ENCODE measurements at places on chromosomes 12 and 14.

DNA sequence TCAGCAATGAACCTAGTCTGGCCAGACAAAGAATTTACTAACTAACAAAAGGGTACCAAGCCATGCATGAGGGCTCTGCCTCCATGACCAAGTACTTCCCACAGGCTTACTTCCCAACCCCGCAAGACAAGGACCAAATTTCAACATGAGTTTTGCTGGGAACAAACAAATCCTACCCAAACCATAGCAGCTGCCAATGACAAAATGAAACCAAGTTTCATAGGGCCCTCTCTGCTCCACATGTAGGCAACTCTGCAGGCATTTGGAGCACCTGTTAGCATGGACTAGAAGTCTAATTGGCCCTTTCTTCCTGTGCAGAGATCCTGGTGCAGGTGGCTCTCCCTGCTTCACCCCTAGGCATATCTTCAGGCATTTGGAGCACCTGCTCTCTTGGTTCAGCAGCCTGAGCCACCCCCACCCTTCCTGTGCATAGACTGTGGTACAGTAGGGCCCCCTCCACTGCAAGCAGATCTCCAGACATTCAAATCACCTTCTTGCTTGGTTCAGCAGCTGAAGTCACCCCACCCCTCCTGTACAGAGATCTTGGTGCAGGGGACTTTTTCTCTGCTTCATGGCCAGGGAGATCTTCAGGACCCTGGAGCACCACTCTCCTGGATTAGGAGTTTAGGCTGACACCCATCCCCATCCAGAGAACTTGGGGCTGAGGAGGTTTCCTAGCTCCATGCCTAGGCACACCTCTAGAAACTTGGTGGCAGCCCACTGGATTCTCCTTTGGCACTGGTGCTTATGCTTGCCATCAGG lies 308.7 kb downstream of the RPAP3 start:
- DNase-seq = no peak

- DNase-seq = no peak
Observed at GRCh38 chr14:63939006-63939270, 86.1 kb downstream of the SYNE2 start.

DNA sequence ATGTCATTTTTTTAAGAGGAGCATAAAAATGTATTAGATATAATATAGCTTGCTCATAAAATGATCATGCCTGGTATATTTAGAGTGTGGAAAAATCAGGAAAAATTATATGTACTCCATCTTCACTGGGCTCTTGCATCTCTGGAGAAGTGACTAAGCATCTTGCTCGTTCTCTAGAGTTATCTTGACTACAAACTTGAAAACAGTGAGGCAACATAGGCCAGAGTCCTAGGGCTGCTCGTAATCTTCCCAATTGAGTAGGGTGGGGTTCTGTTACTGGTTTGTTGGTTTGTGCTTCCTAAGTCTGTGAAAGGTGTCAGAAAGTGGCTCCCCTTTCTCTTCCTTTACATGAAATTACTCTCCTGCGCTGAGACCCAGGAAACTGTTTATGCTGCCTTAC lies 46.2 kb downstream of the AACS start:
- peak; percentile 16 for DNase-seq

GRCh38 chr12:92426332-92426731 lies 276.5 kb upstream of the PLEKHG7 start:
- no peak for DNase-seq

DNA sequence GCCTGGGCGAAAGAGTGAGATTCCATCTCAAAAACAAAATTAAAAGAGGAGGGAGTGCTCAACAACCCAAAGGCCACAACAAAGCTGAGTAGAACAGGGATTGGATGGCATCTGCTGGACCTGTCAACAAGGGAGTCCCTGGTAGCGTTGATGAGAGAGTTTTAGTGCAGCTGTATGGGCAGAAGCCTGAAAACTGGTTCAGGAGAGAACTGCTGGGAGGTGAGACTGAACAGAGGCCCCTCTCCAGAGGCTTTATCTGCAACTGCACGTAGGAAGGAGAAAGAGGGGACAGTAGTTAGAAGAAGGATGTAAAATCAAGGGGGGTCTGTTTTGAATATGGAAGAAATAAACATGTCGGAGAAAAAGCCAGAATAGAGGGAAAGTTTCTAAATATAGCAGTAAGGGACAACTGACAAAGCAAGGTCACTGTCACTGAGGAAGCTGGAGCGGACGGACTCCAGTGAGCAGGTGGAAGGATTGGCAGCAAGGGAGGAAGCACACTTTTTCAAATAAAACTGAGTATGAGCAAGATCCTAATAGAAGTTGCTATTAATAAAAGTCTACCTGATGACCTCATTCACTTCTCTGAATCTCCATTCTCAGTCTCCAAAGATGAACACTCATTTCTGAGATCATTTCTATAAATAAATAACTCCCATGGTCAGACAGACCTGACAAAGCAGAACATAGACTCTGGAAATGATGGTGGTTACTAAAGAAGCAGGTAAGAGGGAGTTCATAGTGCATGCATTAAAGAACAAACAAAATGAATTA lies 11.8 kb upstream of the ATF1 start:
- no peak for DNase-seq

- no peak for DNase-seq
Observed at GRCh38 chr12:123973552-123974341, 732 bp downstream of the ZNF664 start.

- no peak for DNase-seq
Observed at GRCh38 chr12:114444422-114445279, 38.7 kb upstream of the TBX5 start.

DNA sequence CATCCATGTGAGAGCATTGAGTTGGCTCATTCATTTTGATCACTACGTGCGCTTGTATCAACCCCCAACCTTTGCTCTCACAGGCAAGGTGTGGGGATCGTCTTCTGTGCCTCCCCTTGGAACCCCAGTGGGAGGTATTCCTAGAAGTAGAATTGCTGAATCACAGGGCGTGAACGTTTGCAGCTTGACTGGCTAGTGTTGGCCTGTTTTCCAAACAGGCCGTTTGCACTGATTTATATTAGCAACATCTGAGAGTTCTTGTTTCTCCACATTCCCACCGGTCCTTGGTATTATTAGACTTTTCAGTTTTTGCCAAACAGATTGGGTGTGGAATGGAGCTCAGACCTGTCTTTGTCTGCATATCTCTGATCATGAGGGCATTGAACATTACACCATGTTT lies 288.6 kb upstream of the PWP1 start:
- DNase-seq = no peak

DNA sequence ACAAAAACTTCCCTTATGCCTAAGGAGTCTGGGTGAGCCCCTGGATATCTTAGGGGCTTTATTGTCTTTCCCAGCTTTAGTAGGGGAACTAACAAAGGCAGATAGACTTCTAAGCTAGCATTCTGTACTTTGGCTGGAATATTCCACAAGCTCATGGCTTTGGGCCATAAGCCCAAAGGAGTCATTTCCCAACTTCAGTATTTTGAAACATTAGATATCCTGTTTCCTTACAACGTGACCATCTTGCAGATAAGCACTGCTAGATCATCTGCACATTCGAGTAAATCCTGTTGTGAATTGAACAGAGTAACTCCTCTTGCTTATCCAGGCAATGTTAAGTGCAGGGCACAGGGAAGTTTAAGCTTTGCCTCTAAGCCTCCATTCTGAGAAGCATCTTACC lies 70.6 kb upstream of the ACTN1 start:
- DNase-seq = no peak

- no peak for DNase-seq
Observed at GRCh38 chr14:75401361-75401760, 26.5 kb upstream of the JDP2 start.

DNA sequence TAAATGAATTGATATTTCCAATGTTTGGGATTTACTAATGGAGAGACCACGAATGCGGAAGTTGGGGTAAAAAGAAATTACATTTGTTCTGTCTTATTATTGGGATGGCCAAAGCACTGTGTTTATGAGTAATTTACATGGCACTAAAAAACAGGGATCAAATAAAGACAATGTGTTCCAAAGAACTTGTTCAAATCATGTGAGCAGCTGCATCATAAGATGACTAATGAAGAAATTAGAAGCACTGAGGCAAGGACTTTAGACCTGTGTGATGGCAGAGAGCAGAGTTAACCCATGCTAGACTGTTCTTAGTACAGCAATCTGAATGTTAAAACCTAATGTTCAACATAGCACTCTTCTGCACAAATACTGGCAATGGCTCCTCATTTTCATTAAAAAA lies 34.3 kb upstream of the DCN start:
- no peak for DNase-seq

GRCh38 chr14:28701733-28702132 lies 64.9 kb upstream of the FOXG1 start:
- no peak for DNase-seq

DNA sequence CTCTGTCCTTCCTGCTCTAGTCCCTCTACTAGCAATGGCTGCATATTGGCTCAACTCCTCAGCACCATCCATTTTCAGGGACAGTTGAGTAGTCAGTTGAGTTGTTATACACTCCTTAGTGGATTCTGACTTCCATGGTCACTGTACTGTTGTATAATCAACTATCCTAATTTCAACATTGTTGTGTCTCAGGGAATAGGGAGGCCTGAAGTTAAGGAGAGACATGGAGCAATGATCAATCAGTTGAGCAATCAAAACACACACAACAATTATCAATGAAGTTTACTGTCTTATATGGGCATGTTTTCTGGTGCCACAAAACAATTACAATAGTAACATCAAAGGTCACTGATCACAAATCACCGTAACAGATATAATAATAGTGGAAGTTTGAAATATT lies 255.9 kb downstream of the KCNC2 start:
- no peak for DNase-seq

DNA sequence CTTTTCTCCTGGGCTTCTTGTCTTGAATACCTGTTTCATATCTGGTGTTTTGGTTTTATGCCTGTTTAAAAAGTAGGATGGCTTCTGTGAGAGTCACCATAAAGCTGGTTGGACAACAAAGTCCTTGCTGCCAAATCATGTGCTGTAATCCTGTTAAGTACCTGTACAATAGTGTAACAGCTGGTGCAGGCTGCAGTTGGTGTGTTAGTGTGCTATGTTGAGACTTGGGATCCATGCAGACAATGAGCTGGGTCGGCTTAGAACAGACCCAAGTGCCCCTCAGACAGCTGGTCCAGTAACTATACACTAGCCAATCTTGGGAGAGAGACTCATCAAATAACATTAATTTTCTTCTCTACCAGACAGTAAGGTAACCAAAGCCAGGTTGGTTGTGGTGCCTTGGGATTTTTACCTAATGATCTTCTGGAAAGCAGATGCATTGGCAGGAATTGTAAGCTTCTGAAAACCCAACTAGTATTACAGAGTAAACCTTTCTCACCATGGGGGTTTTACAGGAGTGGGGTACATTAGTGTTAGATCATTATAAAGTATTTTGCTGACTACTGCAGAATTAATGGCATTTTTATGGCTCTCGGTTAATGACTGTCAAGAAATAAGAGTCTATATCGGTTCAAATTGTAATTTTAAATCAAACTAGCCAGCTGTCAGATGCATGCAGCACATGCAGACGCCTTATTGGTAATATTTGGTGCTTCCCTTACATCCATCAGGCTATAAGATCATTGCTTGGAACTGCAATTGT lies 231.2 kb downstream of the PDZRN4 start:
- DNase-seq = no peak

DNA sequence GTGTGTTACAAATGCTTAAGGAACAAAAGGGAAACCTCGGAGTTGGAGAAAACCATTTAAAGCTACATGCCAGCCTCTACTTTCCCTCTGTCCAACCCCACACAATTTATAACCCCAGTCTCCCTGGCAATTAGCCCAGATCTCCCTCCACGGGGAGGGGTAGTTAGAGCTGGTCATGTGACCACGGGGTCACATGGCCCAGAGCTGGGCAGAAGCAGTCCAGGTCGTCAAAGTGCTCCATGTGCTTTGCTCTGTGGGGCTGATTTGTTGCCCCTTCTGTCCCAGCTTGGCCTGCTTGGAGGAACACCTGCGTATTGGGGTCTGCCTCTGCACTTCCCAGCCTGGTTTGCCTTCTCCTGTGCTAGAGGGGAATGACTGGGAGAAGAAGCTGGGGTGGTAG lies 219.1 kb downstream of the RBM19 start:
- no peak for DNase-seq

DNA sequence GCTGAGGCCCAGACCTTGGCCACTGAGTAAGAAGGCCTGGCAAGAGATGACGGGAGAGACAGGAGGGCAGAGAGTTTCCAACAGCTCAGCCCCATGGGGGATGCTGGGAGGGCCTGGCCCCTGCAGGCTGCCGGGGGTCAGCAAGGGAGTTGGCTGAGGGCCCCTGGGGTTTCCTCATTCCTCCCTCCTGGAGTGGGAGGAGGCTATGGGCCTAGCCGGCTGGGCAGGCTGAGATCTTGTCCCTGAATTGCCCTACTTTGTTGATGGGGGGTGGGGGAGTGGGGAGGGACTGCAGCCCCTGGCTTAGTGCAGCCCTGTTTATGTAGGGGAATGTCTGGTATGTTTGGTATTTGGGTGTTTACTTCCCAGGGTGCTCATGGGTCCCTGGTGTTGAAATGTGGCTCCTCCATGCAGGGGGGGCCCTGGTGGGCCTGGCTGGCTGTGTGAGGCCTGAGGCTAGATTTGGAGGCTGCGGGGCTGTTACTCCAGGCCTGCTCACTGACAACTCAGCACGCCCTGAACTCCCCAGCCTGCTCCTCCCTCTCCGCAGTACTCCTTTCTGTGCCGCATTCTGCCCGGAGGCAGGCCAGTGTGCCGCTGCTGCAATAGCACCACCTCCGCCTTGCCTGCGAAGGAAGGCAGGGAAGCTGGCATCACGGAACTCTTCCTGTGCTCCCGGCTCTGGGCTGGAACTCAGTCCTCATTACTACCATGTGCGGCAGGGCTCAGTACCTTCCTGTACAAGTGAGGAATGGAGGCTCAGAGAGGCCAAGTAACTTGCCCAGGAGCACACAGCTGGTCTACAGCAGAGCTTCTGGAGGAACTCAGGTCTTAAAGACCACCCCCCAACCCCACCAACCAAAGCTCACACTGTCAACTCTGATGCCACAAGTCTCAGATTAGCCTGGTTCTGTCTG lies 25.3 kb downstream of the JDP2 start:
- no peak for DNase-seq

GRCh38 chr12:55716582-55716957 lies 724 bp downstream of the BLOC1S1 start:
- DNase-seq = no peak

DNA sequence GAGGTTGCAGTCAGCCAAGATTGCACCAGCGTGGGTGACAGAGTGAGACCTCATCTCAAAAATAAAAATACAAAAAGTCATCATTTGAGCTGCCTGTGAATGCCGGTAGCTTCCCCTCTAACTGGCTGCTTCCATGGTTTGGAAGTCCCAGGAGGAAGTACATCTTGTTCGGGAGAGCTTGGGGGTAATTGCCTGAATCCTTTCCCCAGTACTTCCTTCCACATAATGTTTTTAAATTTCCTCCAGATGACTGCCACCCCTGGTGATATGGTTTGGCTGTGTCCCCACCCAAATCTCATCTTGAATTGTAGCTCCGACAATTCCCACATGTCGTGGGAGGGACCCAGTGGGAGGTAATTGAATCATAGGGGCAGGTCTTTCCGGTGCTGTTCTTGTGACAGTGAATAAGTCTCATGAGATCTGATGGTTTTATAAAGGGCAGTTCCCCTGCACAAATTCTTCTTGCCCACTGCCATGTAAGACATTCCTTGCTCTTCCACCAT lies 87.2 kb downstream of the SPRING1 start:
- DNase-seq = no peak

GRCh38 chr14:90807060-90807459 lies 9.2 kb downstream of the TTC7B start:
- no peak for DNase-seq
